ENCODE measurements at places on chromosomes 1 and 21.

- no peak for DNase-seq
Measured at GRCh38 chr1:63843884-63844283, 70.1 kb downstream of the ROR1 start.

DNA sequence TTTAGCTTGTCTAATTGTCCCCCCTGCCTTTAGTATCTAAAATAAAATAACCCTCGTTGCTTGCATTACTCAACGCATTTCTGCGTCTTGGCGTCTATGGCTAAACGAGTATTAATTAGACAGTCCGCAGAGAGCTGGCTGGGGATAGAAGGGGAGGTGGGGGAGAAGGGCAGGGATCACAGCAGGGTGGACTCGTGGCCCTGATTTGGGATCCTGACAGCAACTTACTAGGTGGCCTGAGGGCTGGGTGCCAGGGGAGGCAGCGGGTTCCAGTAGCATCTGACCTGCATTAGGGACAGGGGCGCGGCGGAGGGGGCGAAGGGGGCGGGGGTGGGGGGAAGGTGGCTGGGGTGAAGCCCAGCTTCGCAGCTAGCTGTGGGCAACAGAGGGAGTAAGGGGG is 1.1 kb upstream of the BACE2 start:
- no peak for DNase-seq

- DNase-seq, result no peak
Measured at GRCh38 chr1:48988633-48989197, 212.0 kb upstream of the BEND5 start.

GRCh38 chr1:220826729-220827128 is 40.0 kb downstream of the MTARC1 start:
- no peak for DNase-seq

DNA sequence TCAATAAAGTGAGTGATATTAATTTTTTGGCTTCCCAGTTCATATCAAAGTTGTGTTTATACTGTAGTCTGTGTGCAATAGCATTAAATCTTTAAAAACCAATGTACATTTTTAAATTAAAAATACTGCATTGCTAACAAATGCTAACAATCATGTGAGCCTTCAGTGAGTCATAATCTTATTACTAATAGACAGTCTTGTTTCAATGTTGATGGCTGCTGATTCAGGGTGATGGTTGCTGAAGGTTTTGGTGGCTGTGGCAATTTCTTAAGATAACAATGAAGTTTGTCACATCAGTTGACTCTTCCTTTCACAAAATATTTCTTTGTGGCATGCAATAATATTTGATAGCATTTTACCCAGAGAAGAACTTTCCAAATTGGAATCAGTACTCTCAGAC is 109.0 kb downstream of the ZMYM4 start:
- no peak for DNase-seq

GRCh38 chr1:45772971-45773370 is 22.5 kb upstream of the IPP start:
- no peak for DNase-seq

- no peak for DNase-seq
Measured at GRCh38 chr1:51558375-51558924, 39.4 kb upstream of the EPS15 start.

DNA sequence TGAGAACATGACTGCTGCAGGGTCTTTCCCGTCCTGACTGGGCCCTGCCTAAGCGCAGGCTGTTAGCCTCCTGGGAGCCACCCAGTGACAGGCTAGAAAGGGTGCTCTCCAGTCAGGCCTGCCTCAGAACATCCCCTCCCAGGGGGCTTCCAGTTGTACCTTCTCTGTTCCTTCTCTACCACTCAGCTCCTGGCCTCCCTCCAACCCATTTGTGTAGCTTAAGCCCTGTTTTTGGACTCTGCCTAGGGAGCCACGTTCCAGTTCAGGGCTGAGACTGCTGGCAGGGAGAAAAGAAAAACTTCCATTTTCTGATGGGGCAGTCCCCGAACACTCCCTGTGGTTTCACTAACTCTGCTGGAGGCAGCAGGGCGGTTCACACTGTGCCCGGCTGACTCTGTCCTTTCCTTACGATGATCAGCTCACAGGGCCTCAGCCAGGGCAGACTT is 15.3 kb upstream of the POU3F1 start:
- no peak for DNase-seq

DNA sequence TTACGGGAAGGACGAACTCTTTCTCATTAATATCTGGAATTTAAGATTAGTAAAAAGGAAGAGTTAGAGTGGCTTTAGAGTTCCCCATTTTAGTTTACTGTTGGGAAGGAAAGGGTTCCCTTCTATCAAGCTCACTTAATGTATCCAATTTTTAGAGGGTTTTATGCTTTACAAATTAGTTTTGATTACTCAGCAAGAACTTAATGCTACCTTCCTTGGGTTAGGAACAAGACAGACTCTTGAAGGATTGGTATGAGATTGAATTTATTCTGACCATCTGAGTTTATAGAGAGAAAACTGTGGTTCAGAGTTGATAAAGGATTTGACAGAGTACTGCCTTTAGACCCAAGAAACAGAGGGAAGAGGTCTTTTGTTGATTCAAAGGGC is 29.5 kb upstream of the RGS4 start:
- no peak for DNase-seq

GRCh38 chr1:201050515-201051277 is 27.2 kb upstream of the KIF21B start:
- no peak for DNase-seq

DNA sequence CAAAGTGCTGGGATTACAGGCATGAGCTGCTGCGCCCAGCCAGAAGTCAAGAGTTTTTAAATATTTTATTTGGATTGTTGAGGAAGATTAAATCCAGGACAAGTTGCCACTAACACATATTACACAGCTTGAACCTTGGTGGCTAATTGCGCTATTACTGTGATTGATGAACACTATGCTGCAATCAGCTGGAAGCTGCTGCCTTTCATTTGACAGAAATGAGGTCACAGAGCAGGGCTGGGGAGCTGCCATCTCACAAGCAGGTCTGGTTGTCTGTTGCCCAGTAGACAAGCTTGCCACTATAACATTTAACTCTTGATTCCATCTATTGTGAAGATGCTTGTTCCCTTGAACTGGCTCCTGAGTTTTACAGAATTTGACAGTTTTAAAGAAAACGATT is 37.4 kb upstream of the NRDC start:
- DNase-seq, result no peak

GRCh38 chr1:190904091-190904695 is 426.5 kb upstream of the BRINP3 start:
- no peak for DNase-seq

DNA sequence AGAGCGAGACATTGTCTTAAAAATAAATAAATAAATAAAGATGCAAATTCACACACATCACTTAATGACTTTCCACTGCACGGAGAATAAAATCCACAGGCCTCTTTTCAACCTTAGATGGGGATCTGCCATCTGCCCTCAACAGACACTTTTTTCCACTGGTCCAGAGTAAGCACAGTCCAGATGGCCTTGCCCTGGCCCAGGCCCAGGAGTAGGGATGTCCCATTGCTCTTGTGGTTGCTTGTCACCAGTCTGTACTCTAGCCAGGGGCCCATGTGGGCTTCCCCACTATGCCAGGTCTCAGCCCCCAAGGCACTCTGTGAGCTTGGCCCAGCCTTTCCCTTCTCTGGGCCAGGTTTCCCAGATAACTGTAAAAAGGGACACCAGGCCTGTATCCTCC is 17.4 kb downstream of the PLOD1 start:
- DNase-seq, result no peak
